ENCODE measurements at places on chromosomes 7 and 10.

DNA sequence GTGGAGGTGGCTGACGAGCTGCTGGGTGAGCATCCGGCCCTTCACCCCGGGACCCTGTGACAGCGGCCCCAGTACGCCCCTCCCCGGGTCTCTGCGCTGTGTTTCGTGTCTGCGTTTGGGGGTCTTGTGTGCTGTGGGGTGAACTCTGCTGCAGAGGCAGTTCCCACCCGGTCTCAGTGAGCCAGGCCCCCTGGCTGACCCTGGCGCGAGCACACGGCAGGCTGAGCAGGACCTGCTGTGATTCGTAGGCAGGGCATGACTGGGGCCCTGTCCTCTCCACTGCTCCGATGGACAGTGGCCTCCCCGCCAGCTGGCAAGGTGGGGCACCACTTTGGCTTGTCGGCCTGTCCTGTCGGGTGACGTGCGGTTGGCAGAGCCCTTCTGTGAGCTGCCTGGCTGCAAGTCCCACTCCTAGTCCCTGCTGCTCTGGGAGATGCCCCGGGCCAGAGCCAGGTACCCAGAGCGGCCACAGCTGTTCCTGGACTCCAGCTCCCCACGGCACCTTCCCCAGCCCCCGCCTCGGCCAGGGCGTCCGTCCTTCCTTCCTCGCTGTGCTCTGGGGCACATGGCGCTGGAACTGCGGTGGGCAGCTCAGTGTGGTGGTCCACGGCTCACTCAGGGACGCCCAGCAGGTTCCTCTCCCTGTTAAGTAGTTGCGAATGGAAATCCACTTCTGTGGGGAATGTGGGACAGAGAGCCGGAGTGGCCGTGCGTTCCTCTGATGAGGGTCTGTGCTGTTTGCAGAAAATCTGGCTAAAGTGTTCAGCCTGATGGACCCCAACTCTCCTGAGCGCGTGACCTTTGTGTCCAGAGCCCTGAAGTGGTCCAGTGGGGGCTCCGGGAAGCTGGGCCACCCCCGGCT is 10.5 kb downstream of the GET4 start:
- DNase-seq = no peak

DNA sequence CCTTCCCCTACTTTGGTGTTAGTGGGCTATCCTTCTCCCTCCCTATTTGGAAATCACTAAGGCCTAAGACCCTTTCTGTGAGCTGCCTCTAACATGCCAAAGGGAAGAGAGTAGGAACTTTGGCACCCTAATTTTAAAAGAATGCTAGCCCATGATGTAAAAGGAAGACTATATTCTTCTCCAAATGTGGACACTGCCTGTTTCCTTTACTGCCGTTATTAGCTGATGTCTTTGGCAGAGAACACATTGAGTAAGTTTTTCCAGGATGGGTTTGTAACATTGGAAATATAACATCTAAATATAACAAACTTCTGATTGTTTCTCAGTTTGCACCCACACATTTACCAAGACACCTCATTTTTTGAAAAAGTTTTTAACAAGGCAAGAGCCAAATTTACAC is 56.9 kb upstream of the TNKS2 start:
- no peak for DNase-seq

DNA sequence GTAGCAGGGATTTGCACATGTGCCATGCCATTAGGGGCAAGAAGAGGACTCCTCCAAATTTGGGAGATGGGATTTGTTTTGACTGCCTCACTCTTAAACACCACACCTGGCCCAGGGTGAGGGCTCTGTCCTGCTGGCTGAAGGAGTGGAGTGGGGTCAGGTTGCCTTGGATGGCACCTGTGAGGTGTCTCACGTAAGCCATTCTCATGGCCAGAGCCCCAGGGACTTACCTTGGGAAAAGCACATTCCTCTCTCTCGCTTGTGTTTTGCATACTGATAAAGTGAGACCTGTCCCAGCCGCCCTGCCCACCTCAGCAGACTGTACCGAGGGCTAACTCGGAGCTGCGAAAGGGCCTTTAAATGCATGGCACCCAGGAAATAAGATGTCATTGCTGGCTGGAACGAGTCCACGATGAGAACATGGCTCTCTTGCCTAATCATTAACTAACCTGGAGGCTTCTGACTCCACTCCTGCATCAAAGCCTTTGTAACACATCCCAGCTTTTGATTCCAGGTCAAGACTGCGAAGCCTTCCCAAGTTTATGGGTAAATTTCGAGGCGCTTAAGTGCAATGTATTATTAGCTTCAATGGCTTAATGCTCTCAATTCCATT is 184.0 kb upstream of the RNF32 start:
- no peak for DNase-seq

- peak; percentile 7 for DNase-seq
Observed at GRCh38 chr7:74026903-74027682, 880 bp upstream of the ELN start.

All from stimulated activated CD4-positive, alpha-beta T cell treated with anti-CD3 and anti-CD28 coated beads, Interleukin-1b, Interleukin-23, amount 100 ng/mL, for 1 hour (primary cell).